Fibroblast of the aortic adventitia (primary cell): ENCODE measurements at places on chromosomes 16 and 17. TPM values are rescaled to one million over a fixed set of nuclear protein-coding genes. Genes with fewer than 3 reads are reported as not detected.
A peak's percentile ranks its signal among the peaks of the same experiment; 100 is the strongest.

DNA sequence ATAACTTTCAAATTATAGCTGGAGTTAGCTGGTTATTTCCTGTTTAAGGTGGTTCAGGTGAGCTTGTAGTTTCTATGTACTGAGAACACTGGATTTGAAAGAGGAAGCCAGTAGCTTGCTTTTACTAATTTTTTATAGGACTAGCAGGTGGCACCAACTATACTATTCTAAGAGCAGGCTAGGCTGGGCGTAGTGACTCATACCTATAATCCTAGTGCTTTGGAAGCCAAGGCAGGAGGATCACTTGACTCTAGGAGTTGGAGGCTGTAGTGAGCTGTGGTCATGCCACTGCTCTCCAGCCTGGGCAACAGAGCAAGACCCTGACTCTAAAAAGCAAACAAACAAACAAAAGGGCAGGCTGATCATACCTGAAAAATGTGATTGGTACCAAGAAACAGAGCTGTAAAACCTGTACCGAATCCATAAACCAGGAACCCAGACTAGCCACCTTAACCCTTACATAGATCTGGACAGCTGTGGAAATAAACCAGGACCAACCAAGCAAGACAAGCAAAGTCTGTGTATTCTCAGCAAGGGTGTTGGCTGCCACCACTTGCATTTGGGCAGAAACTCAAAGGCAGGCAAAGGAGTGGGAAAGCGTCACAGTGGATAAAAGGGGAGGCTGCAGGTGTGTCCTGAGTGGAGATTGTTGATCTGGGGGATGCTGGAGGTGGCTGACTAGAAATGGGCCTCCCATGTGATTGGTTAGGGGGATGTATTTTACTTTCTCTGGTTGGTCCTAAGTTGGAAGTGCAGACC is 36.3 kb downstream of the SLC47A1 start:
- no peak for DNase-seq

DNA sequence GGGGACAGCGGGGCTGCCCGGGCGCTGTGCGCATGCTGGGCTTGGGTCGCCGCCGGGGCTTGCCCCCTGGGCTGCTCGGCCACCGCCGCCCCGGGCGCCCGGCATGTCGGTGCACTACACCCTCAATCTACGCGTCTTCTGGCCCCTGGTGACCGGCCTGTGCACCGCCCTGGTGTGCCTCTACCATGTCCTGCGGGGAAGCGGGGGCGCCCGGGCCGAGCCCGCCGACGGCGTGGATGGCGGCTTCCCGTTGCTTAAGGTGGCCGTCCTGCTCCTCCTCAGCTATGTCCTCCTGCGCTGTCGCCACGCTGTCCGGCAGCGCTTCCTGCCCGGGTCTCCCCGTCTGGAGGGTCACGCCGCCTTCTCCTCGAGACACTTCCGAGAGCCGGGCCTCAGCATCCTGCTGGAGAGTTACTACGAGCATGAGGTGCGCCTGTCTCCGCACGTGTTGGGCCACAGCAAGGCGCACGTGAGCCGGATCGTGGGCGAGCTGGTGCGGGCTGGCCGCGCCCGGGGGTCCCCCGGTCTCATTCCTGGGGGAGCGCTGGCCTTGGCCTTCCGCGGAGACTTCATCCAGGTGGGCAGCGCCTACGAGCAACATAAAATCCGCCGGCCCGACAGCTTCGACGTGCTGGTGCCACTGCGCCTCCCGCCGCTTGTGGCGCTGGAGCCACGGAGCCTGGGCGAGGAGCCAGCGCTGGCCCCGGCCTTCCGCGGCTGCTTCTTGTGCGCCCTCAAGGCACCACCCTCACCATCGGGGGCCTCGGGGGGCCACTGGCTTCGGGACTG is 789 bp downstream of the ITPRIPL2 start:
- DNase-seq: peak; percentile 65

- DNase-seq: no peak
These were observed 2.7 kb upstream of the C16orf74 start for GRCh38 chr16:85753559-85753958.

- DNase-seq: peak; percentile 89
These were observed at the start of gene PRPSAP2 for GRCh38 chr17:18857864-18858566. PRPSAP2 (plus strand) TSS chr17:18858131; CDS start chr17:18865834, 7,703 bp downstream.

DNA sequence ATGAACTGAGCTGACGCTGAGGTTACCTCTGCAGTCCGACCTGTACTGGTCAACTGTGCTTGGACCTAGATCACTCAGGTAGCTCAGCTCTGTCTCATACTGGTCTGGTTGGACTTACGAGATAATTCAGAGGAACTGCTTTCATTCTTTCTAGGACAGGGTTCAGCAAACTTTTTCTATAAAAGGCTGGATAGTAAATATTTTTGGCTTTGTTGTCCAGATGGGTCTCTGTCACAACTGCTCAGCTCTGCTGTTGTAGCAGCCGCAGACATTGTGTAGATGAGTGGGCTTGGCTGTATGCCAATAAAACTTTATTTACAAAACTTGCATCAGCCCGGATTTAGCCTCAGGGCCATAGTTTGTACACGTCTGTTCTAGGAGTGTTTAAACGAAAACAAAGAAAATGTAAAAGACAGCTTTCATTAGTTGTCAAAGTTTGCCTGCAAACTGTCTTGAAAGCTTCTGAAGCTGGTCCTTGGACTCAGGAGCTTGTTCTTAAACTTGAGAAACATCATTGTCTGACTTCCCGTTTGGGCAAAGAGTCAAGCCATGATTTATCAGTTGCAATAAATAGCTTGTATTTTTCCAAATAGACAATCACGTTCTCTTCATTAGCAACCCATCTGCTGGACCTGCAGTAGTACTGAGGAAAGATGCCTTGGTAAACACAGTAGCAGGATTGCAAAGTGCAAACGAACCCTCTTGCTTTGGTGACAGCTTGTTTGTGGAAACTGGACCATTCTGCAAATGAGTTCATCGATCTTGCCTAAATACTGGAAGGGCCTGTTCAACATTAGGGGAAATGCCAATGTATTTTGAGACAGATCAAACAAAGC is 253.4 kb downstream of the SNX29 start:
- DNase-seq: peak; percentile 31

GRCh38 chr17:63774969-63775265 is 947 bp downstream of the DDX42 start:
- peak; percentile 23 for DNase-seq

DNA sequence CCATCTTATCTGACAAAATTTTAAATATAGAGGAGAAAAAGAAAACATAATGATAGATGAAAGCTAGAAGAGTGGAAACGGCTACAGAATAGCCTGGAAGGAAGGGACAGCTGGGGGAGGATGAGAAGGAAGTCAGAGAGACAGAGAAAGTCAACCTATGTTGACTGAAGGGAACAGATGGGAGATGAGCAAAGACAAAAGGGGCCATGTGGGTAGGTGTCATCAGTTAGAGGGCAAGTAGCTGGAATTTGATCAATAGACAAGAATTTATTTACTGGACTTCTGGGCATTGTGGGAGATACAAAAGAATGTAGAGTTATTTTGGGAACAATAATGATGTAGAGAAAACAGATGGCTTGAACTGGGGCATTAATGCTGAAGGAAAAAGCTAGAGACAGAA is 194.4 kb downstream of the ANKFN1 start:
- DNase-seq: no peak

DNA sequence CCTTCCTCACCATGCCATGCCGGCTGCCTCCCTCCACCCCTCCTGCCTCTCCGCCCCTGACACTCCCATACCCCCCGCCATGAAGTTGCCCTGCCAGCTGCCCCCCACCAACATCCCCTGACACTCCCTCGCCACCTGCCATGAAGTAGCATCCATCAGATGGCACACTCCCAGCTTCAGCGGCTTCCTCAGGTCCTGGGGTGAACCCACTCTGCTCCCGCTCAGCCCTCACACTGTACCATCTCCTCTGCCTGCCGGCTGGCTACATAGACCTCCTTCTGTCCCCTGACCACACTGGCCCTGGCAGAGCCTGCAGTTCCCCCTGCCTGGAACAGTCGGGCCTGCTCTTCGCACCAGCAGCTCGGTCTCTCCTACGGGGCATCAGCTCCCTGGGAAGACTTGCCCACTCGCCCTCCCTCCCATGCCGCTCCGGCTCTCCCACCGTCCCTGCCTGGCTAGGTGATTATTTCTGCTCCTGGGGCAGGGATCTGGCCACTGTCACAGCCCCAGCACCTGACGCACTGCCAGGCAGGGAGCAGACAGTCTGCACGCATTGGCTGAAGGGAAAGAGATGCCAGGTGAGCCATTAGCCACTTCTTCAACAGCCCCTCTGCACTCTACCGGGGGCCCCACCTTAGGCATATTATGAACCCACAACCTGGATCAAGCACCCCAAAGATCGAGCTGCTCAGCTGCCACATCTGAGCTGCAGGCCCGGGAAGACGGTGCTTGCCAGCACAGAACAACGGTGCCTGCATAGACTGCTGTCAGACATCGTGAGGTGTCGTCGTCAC is 9.0 kb downstream of the CANT1 start:
- DNase-seq: no peak

DNA sequence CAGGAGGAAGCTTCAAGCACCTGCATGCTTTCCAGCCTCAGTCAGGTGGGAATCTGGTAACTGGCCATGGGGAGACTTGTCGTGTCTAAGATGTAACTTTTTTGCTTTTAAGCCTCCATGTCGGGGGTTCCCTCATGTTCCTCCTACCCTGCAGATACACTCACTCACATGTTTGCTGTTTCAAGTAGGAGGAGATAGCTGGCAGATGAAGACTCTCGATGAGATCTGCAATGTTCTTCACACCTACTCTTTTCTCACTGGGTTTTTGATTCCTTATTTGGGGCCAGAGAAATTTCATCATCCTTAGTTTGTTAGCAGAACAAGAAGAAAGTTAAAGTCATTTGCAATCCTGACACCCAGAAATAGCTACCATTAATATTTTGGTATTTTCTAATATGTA is 24.7 kb downstream of the UTP4 start:
- DNase-seq: no peak

DNA sequence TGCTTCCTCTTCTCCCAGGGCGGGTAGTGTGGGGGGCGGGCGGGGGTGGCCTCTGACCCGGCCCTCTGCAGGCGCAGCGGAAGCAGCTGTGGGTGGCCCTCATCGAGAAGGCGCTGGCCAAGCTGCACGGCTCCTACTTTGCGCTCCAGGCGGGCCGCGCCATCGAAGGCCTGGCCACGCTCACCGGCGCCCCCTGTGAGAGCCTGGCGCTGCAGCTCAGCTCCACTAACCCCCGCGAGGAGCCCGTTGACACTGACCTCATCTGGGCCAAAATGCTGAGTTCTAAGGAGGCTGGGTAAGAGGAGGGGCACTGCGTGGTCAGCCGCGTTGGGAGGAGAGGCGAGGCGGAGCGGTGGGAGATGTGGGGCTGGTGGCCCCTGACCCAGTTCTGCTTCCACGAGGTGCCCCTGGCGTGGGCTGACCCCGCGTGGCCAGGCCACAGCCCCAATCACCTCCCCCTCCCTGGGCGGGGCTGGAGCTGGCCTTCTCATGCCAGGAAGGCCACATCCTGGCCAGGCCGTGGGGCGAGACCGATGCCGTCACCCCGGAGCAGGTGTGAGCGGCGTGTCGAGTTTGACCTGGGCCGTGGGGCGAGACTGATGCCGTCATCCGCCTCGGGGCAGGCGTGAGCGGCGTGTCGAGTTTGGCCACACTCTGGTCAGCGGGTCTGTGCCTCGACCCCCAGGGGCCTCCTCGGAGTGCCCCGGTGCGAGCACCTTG is 10.5 kb upstream of the PRR35 start:
- DNase-seq: no peak

DNA sequence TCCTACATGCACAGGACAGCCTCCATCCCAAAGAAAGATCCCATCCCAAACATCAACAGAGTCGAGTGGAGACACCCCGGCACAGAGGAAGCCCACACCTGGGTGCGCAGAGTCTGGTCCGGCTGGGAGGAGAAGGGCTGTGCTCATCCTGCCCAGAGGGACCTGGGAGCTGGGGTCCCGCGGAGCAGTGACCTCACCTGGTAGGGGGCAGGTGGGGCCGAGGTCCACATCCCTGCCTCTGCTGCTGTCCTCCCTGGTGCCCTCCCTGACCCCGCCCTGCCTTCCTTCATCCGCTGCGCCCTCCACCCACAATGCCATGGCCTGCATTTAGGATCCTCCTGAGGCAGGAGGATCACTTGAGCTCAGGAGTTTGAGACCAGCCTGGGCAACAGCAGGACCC is 2.9 kb downstream of the C16orf90 start:
- no peak for DNase-seq

DNA sequence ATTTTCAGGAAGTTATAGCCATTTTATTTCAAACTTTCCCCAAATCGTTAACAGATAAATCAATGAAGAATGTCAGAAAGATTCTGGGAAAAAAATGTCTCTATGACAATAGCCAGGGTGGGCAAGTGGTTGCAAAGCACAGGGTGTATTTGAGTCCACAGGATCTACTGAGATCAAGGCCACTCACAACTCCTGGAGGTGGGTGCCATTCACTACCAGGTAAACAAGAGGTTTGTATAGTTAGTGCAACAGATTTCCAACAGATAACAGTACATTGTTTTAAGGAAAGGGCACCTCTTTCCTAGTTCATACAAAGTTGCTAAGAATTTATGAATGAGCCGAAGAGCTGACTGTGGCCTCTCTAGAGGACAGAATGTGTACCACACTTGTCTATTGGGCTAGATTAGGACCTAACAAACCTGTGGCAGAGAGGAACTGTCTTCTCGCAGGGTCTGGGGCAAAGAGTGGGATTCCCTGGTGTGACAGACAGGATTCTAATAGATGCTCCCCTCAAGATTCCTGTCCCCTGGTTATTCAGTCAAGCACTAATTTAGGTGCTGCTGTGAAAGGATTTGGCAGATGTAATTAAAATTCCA is 52.0 kb upstream of the ZNF629 start:
- no peak for DNase-seq

DNA sequence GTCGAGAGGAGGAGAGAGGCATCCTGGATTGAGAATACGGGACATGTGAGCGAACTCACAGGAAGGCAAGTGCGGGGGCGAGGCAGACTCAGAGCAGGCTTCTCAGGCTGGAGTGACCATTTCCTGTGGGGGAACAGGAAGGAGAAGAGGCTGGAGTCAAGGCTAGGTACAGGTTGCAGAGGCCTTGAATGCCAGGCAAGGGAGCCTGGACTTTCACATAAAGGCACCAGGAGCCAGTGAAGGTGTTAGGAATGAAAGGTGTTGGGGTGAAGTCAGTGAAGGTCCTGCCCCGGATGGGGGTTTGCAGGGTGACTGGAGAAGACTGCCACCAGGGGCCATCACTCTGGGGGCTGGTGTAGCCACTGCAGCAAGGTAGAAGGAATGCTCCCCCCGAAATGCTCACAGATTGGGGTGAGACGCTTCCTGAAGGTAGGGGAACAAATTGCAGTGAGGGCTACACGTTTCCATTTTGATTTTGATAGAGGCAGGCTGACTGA is 5.3 kb upstream of the GPRC5C start:
- no peak for DNase-seq

GRCh38 chr16:55853114-55853513 is 20.2 kb upstream of the CES1 start:
- DNase-seq: peak; percentile 10

- DNase-seq: no peak
These were observed 22.8 kb downstream of the IRX5 start for GRCh38 chr16:54953461-54953860.

- DNase-seq: peak; percentile 12
These were observed 29.5 kb downstream of the WWOX start for GRCh38 chr16:78128913-78129312.

HES7 gene
- 0.09 TPM in 1 of 2 replicates, not detected in the other for total RNA-seq

MAP2K3 gene
- total RNA-seq: 22.9 and 24.5 TPM in 2 replicates

PPP1R9B gene
- 59.3 and 85.4 TPM in 2 replicates for total RNA-seq

FBXO31 gene
- total RNA-seq: 23.1 and 30.4 TPM in 2 replicates

GJD3 gene
- 5.9 TPM in 1 of 2 replicates, not detected in the other for total RNA-seq

ZSCAN10 gene
- not detected in 2 replicates for total RNA-seq
